ENCODE measurements at places on chromosomes 11 and 22.

DNA sequence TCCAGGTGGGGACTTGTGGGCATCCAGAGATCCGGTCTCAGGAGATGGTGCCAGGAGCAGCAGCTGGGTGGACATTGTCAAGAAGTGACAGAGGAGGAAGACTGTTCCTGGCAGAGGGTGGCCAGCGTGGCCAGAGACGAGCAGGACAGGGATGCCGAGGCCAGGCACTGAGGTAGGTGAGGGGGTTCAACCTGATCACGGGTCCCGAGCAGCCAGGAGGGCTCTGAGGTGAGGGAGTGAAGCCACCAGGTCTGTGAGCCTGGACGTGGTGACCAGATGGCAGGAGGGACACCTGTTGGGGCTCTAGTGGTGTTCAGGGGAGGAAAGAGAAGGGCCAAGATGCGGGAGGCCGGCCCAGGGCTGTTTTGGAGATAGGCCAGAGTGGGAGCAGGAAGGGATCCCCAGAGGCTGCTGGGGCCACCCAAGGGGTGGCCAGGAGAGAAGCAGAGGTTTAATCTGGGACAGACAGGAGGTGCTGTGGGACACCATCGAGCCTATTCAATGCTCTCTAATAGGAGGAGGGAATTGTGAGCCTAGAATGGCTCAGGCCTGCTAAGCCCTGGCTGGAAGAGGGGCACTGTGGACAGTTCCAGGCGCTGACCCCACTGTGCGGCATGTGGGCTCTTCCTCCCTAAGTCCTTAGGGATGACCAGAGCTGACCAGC, 6.3 kb downstream of the PPM1F start:
- ATAC-seq: no peak

GRCh38 chr11:910044-910588, 494 bp downstream of the CHID1 start:
- peak; percentile 61 for ATAC-seq

DNA sequence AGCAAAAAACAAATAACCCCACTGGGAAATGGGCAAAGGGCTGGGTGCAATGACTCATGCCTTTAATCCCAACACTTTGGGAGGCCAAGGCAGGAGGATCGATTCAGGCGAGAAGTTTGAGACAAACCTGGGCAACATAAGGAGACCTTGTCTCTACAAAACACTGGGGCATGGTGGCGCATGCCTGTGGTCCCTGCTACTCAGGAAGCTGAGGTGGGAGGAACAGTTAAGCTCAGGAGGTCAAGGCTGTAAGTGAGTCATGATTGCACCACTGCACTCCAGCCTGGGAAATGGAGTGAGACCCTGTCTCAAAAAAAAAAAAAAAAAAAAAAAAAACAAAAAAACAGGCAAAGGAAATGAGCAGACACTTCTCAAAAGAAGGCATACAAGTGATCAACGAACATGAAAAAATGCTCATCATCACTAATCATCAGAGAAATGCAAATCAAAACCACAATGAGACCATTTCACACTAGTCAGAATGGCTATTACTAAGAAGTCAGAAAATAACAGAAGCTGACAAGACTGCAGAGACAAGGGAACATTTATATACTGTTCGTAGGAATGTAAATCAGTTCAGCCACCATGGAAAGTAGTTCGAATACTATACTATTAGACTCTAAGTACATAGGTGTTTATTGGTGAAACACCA, 48.2 kb upstream of the SMCO4 start:
- no peak for ATAC-seq

GRCh38 chr11:32829157-32829679, 509 bp upstream of the PRRG4 start:
- ATAC-seq: no peak

DNA sequence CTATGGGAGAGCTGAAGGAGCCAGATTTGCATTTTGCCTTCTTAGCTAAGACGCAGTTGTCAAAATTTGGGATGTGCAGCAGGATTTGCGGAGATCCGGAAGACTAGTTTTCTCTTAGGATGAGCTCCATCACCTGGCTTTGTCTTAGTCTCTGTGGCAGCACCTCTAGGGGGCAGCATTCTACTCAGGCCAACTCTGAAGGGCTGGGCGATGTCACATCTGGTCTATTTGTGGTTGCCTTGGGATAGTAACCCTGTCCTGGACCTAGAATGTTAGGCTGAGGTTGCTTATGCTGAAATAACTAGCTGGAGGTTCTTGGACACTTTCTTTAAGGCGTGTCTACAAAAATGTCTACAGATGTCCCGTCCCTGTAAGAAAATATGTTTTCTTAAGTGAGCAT, 116.2 kb downstream of the FAT3 start:
- ATAC-seq: no peak

DNA sequence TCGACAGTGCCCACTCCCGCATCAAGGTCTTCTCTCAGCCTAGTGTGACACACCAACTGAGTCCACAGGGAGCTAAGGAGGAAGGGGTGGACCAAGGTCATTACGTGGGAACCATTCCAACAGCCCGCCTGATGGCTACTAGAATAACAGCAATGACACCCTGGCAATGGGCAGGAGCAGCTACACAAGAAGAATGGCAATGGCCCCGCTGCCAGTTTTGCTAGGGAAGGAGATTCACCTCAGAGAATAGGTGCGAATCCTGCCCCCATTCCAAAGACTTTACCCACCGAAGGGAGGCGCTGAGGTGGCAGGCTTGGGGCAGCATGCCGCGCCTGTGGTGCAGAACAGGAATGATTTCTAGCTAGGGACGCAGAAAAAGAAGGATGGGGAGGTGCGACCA, 9.1 kb downstream of the WT1 start:
- ATAC-seq: no peak

DNA sequence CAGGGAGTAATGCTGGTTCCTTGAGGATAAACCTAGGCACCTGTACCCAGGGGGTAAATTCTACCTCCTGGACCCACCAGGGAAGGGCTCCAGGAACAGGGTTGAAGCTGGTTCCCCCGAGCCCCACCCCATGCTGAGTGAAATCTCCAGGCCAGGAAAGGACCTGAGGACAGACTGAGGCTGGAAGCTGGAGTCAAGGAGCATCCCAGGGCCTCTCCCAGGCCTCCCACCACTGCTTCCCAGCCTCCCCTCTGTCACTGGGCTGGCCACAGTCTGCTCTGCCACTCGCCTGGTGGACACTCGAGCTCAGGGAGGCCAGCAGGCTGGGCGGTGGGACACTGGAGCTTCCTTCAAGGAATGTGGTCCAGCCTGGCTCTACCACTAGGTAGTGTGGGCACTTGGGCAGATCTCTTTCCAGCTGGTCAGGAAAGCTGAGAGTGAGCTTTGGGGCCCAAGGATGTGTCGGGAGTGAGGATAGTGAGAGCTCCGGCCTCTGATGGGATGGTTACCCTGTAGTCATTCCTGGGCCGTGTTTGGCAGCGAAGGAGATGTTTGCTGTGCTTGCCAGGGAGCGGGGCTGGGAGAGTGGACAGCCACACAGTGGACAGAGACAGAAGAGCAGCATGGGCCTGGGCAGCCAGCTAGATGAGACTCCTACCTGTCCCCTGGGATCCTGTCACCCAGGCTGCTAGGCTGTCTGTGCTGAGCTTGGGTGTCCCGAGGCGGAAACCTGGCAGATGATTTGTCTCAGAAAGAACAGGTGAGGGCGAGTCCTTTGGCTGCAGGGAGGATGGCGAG, 3.4 kb downstream of the OVOL1 start:
- no peak for ATAC-seq

GRCh38 chr11:105245781-105246315, 106.3 kb upstream of the CARD18 start:
- ATAC-seq: no peak

GRCh38 chr22:29723766-29724165, 4.0 kb downstream of the CABP7 start:
- ATAC-seq: no peak

- ATAC-seq: no peak
Observed at GRCh38 chr11:20303391-20303965, 60.0 kb upstream of the HTATIP2 start.

All from motor neuron (in vitro differentiated cells).